Right atrium auricular region (tissue), 2 donors: ENCODE measurements at places on chromosomes 3 and 15. TPM values are rescaled to one million over a fixed set of nuclear protein-coding genes. Genes with fewer than 3 reads are reported as not detected.

- no peak overlapping the region for H3K27ac ChIP-seq
- no peaks in the 10 kb centered on the region for H3K4me1 ChIP-seq
- no peaks in the 10 kb centered on the region for H3K27me3 ChIP-seq
- H3K36me3 ChIP-seq, result no peaks in the 10 kb centered on the region
- DNase-seq, result no peak
- no peak overlapping the region for H3K4me3 ChIP-seq
Observed at GRCh38 chr3:178244733-178245709, 291.2 kb upstream of the KCNMB2 start.

DNA sequence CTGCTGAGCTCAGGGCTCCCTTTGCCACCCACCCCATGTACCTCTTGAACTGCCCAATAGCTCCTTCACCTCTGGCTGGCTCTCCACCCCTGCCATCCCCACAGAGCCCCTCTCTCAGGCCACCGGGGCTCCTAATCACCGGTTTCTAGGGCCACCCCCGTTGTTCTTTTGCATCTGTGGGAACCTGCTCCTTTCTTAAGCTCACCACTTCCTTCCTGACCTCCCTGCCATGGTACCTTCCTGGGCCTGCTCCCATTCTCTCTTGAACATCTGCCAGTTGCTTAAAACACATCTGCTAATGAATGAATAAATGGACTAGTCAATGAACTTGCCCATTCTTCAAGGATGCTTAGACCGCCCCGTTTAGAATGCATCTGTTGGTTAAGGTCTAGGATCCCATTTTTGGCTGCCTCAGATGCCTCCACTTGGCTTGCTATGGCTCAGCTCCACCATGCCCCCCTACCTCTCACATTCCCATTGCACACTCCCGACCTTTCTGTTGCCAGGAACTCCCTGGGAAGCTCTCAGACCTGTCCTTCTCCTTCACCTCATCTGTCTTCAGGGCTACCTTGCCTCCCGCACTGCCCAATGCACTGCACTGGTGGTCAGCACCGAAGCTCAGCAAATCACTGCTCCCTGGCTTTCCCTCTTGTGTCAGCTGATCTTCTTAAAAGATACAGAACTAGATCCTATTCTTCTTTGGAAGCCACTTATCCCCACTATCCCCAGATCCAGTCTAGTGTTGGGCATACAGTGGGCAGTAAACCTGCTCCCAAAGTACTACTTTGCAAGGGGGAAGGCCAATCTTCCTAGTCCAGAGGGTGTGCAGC, 9.1 kb downstream of the AMOTL2 start:
- DNase-seq, result no peak
- H3K4me1 ChIP-seq, result no peaks in the 10 kb centered on the region
- no peak overlapping the region for H3K4me3 ChIP-seq
- peak overlapping the region; percentile 100 for H3K27ac ChIP-seq
- H3K36me3 ChIP-seq, result peaks cover 94% of the 10 kb centered on the region

DNA sequence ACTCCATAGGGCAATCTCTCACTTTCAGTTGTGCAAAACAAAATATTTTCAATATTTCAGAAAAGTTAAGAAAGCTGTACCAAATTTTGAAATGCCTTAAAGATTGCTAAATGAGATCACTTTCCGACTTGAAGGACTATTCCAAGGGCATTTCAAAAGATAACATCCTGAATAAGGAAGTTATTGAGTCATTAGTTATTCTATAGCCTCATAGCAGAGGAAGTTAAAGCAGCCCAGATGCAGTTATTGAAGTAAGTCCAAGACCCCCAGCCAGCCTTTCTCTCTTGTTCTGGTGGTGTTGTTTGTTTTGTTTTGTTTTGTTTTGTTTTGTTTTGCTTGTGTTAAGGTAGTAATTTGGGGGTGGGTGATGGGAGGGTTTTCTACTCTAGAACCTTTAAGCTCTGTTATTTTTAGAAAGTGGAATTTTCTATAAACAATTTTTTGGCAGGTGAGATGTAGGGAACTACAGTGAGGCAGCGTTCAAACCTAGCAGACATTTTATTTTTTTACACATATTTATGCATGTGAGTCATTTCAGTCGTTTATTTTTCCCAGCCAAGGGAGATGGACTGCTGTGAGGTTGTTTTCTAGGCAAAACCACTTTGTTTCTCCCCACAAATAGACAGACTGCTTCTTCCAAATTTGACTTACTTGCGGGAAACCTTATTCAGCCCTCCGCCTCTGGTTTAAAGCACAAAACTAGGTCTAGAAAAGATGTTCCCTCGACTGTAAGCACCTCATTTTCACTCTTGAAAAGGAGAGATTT, 216.3 kb upstream of the ARPP21 start:
- no peak overlapping the region for H3K27ac ChIP-seq
- H3K36me3 ChIP-seq, result no peaks in the 10 kb centered on the region
- no peaks in the 10 kb centered on the region for H3K27me3 ChIP-seq

GRCh38 chr15:29466292-29466691, 196.7 kb upstream of the NSMCE3 start:
- H3K27me3 ChIP-seq, result no peaks in the 10 kb centered on the region
- DNase-seq, result no peak
- no peaks in the 10 kb centered on the region for H3K4me1 ChIP-seq
- H3K4me3 ChIP-seq, result no peak overlapping the region
- no peaks in the 10 kb centered on the region for H3K36me3 ChIP-seq

PARP15 gene
- 1.7 TPM for total RNA-seq

ASB14 gene
- 2.5 TPM for total RNA-seq

MAGEF1 gene
- 32.2 TPM for total RNA-seq

CLRN1 gene
- total RNA-seq, result not detected
